ENCODE measurements at places on chromosomes 1 and 21. TPM values are rescaled to one million over a fixed set of nuclear protein-coding genes. Genes with fewer than 3 reads are reported as not detected.

DNA sequence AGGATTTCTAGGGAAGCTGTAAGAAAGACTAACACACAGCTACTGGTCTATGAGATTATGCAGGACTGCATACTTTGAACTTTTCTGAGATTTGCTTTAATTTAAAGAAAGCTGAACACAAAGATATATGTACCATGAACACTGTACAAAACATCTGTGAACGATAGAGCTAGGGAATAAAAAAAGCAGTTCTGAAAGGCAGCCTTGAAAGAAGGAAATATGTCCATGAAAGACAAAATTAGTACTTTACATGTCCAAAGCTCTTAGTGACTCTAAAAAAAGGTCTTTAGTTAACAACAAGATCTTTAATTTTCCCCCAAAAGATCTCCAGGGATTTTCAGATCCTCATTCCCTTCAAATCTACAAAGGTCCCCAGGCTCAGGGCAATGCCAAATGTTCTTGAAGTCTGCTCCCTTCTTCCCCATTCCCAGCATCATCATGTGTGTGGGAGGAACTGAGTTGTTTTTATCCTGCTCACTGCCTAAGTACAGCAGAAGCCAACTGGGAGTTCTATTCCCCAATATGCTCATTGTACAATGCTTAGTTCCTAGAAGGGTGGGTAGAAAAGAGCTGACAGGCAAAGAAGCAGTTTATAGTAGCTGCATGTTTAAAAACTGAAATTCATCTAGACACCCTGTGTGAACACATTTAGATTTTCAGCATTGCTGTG, 60.1 kb upstream of the PTCH2 start:
- no peak for DNase-seq

DNA sequence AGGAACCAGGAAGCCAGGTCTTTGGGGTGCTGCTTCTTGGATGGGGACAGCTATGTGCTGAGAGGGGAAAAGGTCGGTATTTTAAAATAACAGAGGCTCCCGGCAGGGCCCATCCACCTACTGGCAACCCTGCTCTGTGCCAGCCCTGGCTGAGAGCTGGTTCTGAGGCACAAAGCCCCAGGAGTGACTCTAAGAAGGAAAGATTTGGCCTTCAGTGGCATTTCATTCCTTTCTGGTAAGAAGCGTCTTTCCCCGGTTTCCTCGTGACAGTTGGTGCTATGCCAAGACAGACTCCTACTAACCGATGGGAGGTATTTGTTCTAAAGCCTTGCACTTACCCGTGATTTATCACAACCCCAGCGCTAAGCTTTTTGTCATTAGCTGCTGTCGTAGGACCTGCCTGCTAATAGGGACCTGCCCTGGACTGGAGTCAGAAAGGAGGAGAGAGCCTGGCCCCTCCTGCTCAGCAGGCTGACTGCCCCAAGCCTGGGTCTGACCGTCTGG, 123.1 kb upstream of the ADAR start:
- DNase-seq: no peak

GRCh38 chr1:166859597-166859996, 16.5 kb downstream of the TADA1 start:
- no peak for DNase-seq

GSTM5 gene
- 0.46 TPM for total RNA-seq

DNA sequence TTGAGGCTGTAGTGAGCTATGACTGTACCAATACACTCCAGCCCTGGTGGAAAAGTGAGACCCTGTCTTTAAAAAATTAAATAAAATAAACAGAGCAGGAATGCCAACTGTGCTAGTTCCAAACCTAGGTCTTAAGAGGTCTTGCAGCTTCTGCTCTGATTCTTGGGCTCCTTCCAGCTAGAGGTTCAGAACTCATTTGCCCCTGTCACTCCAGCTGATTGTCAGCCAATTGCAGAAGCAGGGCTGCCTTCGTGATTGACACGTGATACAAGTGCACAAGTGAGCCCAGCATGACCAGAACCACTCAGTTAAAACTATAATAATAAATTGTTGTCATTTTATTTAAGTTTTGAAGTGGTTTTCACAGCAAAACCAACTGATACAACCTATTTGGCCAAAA, 298.4 kb downstream of the USP25 start:
- DNase-seq: no peak

GRCh38 chr1:1178794-1179331, 5.2 kb downstream of the TTLL10 start:
- DNase-seq: no peak

DNA sequence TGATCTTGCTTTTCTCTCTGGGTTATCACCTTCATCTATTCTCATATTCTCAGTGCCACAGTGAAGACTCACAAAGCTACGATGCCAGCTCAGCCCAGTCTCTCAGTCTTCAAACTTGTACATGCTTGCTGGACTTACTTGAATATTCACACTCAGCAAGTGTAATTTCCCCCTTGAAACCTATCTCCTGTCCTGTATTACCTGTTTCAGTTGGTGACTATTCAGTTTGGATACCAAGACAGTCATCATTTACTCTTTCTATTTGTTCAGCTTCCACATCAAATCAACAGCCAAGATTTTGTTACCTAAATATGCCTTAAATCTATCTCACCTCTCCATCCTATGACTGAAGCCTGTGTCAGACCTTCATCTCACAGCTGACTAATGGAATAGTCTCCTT, 209.7 kb downstream of the LRRC7 start:
- DNase-seq: no peak

DNA sequence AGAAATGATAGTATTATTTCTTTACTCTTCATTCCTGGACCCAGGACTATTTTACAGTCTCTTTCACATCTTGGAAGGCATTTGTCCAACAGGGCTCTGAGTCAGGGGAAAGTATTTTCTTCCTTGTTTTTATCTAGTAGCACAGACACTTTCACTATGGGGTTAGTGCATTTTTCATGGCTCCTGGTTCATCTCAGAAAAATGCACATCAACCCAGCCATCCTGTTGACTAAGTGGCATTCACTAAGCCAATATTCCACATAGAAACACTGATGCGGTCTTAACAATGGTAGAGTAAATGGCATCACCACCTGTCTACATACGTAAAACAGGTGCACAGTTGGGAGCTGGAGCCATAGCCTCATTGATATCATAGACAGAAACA, 87.4 kb upstream of the C1orf21 start:
- DNase-seq: no peak

GRCh38 chr1:156711011-156711817, 5.8 kb upstream of the CRABP2 start:
- DNase-seq: no peak

GRCh38 chr1:45297666-45298356, 28.9 kb upstream of the HPDL start:
- no peak for DNase-seq

GRCh38 chr1:53638360-53639035, 100.5 kb downstream of the GLIS1 start:
- no peak for DNase-seq

DNA sequence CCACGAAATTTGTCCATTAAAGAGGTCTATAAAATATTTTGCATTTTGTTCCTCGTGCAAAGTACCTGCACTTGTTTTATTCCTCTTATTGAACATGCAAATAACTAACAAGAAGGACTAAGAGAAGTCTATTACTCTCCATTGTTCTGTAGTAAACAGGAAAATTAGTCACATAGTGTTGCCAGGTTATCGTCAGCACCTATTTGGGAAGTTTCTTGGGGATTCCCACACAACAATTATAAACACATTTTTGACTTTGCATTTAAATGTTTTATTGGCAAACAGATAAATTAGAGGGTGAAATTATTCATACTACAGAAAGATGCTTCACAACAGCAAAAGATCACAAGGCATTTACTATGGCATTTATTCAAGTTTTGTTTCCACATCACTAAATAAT, 174.5 kb downstream of the ZC3H11B start:
- DNase-seq: no peak
